Left colon (tissue), 2 donors: ENCODE measurements at places on chromosomes 7 and 10. TPM values are rescaled to one million over a fixed set of nuclear protein-coding genes. Genes with fewer than 3 reads are reported as not detected.

- no peak for DNase-seq
Measured at GRCh38 chr10:119120413-119120867, 16.5 kb downstream of the DENND10 start.

- peak; percentile 52 for DNase-seq
Measured at GRCh38 chr10:70477661-70478162, 855 bp upstream of the PALD1 start.

GRCh38 chr7:30752979-30753378 lies 1.0 kb downstream of the INMT start:
- peak; percentile 70 for DNase-seq

Gene AOC1
- 682 TPM for total RNA-seq

DNA sequence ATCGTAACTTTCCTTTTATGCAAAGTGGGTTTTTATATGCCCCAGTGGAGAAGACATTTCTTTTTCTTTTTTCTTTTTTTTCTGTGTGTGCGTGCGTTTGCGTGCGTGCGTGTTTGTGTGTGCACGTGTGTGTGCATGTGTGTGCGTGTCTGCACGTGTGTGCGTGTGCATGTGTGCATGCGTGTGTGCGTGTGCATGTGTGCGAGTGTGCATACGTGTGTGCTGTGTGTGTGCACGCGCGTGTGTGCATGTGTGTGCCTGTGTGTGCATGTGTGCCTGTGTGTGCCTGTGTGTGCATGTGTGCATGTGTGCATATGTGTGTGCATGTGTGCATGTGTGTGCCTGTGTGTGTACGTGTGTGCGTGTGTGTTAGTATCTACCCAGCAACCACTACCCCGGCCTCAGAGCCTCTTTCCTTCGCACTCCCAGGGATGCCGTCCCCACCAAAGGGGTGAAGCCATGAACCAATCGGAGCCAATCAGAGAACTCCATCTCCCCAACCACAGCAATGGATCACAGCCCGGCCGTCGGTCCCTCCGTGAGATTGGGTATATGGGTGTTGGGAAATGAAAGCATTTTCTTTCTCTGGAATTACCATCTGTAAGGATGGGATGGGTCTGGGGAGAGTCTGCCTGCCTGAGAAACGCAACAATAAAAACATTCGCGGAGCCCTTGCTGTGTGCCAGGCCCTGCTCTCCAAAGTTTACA lies 92.3 kb downstream of the ELFN1 start:
- DNase-seq, result no peak

Gene MKI67
- 39.5 TPM for total RNA-seq

- DNase-seq, result peak; percentile 56
Measured at GRCh38 chr7:121329191-121330052, 622 bp downstream of the WNT16 start.

Gene COL17A1
- total RNA-seq, result 159 TPM

Gene AOAH
- total RNA-seq, result 32.0 TPM

Gene CNPY1
- not detected for total RNA-seq

DNA sequence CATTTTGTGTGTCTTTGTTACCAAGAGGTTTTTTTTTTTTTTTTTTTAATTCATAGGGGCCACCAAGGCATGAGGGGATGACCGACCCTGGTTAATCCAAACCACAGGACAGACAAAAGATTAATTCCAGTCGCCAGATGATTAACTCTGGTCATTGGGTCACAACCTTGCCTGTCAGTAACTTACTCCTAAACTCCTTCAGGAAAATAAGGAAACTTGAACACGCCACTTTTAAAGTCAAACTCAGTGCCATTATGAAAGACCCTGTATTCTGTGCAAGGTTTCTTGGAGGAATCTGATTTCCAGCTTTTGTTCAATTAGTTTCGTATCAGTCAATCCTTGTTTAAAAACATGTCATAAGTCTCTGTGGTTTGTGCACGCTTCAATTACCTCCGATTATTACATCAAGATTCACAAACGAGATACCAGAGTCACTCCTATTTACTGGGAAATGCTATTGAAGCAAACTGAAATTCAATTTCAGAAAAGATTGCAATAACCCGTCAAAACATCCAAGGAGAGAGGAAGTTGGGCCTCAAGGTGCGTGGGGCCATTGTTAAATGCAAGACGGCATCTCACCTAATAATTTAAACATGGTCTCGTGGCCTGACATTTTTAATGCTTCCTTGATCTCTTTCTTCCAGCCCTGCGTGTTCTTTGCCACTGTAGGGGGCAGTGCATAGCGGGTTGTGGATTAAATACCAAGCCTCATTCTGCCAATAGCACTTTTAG lies 44.0 kb downstream of the NRP1 start:
- no peak for DNase-seq

- DNase-seq, result peak; percentile 74
Measured at GRCh38 chr7:101702362-101702850, 73.3 kb upstream of the MYL10 start.

GRCh38 chr7:75743455-75743859 lies 4.7 kb upstream of the HIP1 start:
- DNase-seq, result no peak

DNA sequence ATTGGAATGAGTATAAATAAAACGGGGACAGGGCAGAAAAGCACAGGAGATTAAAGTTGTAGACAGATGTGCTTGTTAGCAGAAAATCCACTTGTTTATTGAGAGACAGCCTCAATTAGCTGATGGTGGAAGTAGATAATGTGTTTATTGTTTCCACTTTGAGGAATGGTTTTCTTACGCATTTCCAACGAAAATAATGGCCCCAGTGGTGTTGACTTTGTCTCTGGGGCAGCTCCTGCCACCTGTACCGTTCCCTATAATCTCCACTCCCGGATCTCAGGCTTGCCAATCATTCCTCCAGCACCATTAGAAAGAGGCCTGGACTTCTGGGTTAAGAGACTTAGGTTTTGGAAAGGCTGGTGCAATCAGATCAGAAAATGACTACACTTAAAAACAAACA lies 638.7 kb downstream of the PARD3 start:
- no peak for DNase-seq

Gene SEMA3C
- total RNA-seq, result 64.6 TPM

DNA sequence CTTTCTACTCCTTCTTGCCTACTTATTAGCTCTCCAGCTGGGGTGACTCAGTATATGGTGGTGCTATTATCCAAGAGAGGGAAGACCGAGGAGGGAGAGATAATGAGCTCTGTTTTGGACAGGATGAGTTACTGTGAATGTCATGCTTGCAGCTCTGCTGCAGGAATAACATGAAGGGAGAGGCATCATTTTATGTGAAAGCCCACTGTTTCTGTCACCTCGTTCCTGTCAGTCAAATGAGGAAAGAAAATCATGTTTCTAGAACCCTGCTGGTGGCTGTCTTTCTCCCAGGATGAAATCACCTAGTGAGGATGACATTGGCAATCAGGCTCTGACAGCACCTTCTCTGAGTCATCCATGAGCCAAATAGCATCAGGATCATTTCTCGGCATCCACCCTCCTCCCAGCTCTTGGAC lies 1291.6 kb upstream of the AUTS2 start:
- no peak for DNase-seq

DNA sequence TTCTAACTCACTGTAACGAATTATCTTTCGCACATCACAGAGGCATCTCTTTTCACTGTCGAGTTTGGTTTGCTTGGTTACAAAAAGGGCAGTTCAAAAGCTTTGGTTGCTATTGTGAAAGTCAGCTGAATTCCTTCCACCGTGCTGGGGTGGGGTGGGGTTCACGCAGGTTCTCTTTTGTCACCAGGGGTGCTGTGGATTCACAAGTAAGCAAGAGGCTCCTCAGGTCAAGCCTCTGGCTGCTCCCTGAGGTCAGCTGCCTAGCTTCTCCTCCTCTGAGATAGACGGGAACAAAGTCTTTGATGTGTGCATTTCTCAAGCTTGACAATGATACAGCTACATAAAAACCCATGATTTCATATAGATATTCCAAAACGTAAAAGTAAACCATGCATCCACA lies 47.7 kb downstream of the EGFR start:
- no peak for DNase-seq

GRCh38 chr10:114343623-114344505 lies 60.4 kb downstream of the AFAP1L2 start:
- DNase-seq, result no peak

DNA sequence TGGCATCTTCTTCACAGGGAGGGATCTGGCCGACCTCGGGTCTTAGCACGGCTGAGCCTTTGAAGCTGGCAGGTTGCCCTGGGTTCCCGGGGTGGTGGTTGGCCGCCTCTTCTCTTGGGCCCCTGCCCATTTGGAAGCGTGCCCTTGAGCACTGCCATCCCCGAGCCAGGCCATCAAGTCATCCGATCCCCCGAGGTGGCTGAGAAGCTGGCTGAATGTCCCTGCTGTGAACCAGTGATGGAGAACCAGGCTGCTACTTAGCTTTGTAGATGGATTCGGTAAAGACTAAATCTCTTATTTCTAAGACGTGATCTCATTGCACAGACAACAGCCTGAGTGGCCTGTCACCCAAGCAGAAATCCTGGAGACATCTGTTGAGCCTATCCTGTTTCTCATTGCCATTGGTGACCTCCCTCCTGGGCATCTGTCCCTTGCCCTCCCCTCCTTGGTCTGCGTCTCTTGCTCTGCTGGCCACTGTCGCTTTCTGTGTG lies 74.3 kb downstream of the GRK5 start:
- DNase-seq, result peak; percentile 58

GRCh38 chr7:82110146-82110840 lies 333.3 kb downstream of the CACNA2D1 start:
- DNase-seq, result no peak

GRCh38 chr10:126640401-126640800 lies 30.1 kb downstream of the C10orf90 start:
- no peak for DNase-seq

- DNase-seq, result no peak
Measured at GRCh38 chr10:100265821-100266485, 1.5 kb downstream of the CWF19L1 start.

DNA sequence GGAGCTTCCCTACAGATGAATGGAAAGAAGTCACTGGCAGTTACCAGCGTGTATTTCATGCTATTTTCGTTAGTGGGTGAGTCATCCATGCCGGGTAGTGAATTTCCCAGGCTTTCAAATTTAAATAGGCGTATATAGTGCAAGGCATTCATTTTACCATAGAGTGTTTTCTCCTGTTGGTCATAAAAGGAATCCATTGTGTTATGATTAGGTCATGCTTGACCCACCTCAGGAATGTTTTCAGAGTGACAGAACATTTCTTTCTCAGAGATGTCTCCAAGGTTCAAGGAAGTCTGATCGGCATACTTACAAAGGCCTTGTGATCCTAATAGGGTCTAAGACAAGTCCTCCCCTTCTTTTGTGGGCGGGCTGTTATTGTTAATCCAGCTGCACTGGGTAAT lies 110.7 kb downstream of the AKR1D1 start:
- DNase-seq, result no peak

- no peak for DNase-seq
Measured at GRCh38 chr7:25431956-25432450, 203.7 kb upstream of the NPVF start.

DNA sequence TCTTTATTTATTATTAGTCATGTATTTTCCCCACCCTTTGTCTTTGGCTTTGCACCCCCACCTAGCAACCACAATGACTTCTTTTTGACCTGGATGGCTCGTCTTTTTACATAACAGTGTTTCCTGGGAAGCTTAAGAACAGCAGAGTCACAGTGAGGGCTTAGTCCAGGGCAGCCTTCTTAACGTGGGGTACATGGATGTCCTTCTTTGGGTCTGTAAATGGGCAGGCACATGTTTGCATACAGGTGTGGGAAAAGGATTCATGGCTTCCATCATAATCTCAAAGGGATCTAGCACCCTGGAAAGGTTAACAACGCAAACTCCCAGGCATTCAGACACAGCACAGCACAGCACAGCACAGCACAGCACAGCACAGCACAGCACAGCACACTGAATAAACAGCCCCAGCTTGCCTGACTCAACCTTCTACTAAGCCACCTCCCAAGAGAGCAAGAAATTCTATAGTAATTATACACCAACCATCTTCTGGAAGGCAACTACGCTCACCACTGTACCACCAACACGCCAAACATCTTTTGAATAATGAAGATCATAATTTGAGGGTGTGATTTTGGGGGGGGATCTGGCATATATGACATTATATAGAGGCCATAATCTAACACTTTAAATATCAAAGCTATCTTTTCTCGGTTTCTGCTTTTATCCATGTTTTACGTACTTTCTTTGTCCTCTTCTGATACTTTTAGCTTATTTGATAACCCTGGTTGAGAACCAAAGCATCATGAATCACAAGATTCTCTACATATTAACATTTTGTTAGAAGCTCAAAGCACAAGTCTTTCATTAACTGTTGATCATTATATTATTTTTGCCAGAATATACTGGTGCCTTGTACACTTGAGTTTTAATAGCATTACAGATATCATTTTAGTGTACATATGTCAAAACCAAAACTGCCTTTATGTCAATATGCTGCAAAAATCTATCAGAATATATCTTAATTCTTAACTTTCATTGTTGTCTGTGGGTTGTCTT lies 177.2 kb upstream of the KLF14 start:
- peak; percentile 43 for DNase-seq

Gene GATA3
- 0.27 TPM for total RNA-seq

Gene NANOS1
- 0.27 TPM for total RNA-seq

Gene PI4K2A
- total RNA-seq, result 9.4 TPM

- no peak for DNase-seq
Measured at GRCh38 chr7:47936323-47936722, 11.9 kb downstream of the PKD1L1 start.

DNA sequence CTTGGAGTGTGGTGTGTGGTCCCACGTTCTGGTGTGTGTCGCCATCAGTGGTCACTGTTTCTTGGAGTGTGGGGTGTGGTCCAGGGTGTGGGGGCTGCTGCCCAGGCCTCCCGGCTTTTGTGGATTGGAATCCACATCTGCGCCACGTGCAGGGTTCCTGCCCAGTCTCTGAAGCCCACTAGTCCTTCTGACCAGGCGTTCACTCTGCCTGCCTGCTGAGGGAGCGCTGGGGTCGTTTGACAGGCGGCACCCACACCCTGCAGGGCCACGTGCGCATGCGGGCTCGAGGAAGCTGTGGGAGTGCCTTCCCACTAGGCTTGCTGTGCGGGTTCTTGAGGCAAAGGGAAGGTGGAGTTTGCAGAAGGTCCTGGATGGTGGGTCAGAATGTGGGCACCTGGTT lies 51.4 kb downstream of the INPP5A start:
- DNase-seq, result no peak

DNA sequence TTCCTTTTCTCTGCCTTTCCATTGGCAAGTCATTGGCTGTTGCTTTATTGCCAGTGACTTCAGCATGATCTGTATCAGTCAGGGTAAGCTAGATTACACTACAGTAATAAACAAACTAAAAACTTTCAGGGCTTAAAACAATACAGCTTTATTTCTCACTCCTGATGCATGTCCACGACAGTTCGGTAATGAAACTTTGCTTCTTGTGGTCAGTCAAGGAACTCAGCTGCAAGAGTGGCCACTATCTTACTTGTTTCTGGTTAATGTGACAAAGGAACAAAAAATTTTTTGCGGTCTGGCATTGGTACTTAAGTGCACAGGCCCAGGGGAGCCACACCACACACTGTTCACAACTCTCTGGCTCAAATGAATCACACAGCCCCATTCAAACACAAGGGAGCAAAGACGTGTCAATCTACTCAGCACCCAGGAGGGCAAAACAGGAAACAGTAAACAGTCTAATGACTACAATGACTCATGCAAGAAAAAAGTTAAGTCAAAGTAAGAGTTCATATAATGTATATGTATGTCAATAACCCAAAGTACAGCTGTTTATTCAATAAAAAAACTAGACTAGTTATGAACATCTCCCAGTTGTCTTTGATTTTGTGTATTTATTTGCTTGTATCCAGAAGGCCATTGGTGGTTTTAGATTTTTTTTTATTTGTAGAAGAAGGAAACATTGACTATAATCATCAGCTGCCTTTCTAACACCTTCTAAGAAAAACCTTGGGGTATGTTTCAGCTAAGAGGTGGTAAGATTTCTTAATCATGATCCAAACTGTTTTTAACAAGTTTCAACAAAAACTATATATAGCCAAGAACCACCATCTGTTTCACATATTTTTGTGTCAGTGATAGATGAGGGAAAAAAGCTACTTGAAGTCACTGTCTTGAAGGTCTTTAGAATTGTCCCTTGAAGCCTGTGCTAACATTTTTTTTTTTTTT lies 134.4 kb upstream of the FAM3C start:
- DNase-seq, result peak; percentile 30
